ENCODE measurements at places on chromosomes 11 and 22. TPM values are rescaled to one million over a fixed set of nuclear protein-coding genes. Genes with fewer than 3 reads are reported as not detected.
A peak's percentile ranks its signal among the peaks of the same experiment; 100 is the strongest.

Gene BLID
- total RNA-seq = 2.9 TPM

Gene APOA4
- total RNA-seq = not detected

Gene OR52N4
- total RNA-seq = 0.38 TPM

Gene PHLDA2
- total RNA-seq = 40.8 TPM

Gene OR52K2
- total RNA-seq = 0.17 TPM

GRCh38 chr11:88103337-88104206 is 71.7 kb downstream of the RAB38 start:
- no peak for ATAC-seq

DNA sequence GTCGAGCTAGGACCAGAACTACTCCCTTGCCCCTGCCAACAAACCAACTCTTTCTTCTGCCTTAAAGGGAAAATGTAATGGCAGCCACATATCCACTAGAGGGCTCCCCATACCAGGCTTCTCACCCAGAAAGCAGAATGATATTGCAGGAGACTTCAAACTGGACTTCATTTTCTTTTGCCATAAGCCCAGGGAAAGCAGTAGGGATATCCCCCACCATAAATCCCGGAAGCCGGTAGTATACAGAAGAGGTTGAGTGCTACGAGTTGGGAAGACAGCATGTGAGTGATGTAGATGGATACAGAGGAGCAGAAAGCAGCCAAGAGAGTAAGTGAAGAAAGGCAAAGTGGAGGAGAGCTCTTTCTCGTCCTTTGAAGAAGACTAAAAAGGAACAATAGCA is 12.1 kb downstream of the PLAAT5 start:
- ATAC-seq = peak; percentile 96

DNA sequence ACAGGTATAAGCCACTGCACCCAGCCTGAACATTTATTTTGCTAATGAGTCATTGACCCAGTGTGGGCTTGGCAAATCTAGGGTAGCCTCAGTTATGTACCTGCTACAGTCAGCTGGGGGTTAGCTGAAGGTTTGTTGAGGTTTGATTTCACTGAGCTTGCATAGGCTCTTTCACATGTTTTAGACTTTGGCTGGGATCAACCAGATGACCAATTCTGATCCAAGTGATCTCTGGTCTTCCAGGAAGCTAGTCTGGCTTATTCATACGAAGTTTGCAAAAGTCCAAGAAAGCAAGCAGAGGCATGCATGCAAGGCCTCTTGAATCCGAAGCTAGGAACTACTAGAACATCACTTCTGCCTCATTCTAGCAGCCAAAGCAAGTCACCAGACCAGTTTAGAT is 21.0 kb downstream of the SERPING1 start:
- ATAC-seq = no peak

DNA sequence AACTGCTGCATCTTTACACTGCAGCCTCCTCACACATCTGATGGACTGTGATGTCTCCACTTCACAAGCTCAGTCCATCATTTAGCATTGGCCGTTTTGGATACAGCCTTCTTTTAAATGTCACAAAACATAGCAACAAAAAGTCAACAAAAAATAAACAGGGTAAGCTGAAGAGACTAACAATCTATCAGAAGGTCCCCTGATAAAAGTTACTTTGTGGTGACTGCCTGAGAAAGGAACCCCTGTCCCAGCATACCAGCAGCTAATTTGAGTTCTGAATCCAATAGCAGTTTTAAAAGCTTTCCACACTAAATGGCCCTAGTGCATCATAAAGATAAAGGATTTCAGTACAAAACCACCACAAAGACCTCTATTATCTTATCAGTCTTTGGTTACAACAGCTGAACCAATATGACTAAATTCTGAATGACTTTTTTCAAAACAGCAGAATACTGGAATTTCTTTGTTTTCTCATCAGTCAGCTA is 162.4 kb downstream of the SOX6 start:
- no peak for ATAC-seq

DNA sequence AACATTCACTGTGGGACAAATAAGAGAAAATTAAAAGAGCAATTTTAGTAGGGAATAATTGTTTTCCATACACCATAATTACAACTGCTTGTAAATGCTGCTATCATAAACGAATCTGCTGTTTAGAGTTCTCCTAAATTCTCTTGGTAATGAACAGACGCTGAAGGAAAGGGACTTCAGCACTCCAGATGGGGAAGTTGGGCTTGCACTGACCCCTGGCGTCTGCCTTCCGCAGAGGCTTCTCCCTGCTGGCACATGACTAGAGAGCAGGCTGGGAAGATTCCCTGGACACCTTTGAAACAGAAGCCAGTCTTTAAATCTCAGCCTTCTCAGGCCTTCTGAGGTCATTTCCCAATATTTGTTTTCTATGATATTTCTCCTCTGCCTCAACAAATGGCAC is 84.1 kb downstream of the NXPE2 start:
- peak; percentile 99 for ATAC-seq

All from motor neuron (in vitro differentiated cells).